ENCODE measurements at places on chromosomes 11 and 22. TPM values are rescaled to one million over a fixed set of nuclear protein-coding genes. Genes with fewer than 3 reads are reported as not detected.

- H3K27me3 ChIP-seq = no peaks in the 10 kb centered on the region
- DNase-seq = no peak
- no peak overlapping the region for H3K27ac ChIP-seq
- no peaks in the 10 kb centered on the region for H3K36me3 ChIP-seq
Measured at GRCh38 chr22:35572556-35572955, 31.9 kb downstream of the RASD2 start.

- no peak overlapping the region for H3K4me3 ChIP-seq
- DNase-seq = no peak
- H3K36me3 ChIP-seq = no peaks in the 10 kb centered on the region
- no peaks in the 10 kb centered on the region for H3K27me3 ChIP-seq
Measured at GRCh38 chr11:76176463-76176862, 29.8 kb downstream of the WNT11 start.

DNA sequence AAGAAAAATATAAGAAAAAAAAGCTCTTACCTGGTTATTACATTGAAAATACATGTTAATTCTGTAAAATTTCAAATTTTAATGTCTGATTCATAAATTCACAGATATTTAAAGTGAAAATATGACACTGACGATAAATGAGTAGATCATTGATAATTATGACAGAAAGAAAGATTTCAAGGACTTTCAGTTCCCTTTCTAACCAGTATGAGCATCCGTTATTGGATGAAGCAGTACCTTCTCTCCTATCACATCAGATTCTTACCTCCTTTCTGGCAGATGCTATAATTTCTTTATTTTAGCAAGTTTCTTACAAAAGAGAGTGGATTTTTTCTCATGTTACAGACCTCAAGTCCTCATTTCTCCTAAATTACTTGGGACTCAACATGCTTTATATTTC lies 847.3 kb downstream of the JRKL start:
- H3K27ac ChIP-seq = no peak overlapping the region
- H3K27me3 ChIP-seq = no peaks in the 10 kb centered on the region
- no peaks in the 10 kb centered on the region for H3K4me1 ChIP-seq
- no peak for DNase-seq
- no peak overlapping the region for H3K4me3 ChIP-seq

DNA sequence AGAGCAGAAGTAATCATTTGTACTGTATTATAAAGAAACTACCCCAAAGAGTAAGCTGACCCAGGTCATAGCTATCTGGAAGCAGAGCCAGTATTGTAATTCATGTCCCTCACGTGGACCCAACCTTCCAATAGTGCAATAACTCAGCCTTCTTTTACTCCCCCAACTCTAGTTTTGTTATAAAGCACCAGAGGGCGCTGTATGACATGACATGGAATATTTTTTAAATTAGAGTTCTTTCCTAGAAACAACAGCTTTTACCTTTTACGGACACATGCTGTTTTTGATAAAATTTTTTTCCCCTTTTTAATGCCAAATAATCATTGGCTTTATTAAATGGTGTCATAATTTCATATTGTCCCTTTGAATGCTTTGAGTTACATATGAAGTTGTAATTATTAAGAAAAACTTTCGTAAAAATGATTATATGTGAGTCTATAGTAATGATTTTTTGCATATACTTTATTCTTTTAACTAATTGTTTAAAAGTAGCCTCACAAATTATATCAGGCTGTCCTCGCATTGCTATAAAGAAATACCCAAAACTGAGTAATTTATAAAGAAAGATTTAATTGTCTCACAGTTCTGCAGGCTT lies 76.9 kb downstream of the DKK3 start:
- no peak overlapping the region for H3K4me3 ChIP-seq
- no peaks in the 10 kb centered on the region for H3K27me3 ChIP-seq
- no peak overlapping the region for H3K27ac ChIP-seq
- no peaks in the 10 kb centered on the region for H3K36me3 ChIP-seq
- H3K4me1 ChIP-seq = no peaks in the 10 kb centered on the region
- DNase-seq = peak; percentile 49

GRCh38 chr11:60970890-60971289 lies 590 bp upstream of the CD6 start:
- H3K4me3 ChIP-seq = no peak overlapping the region
- DNase-seq = no peak
- H3K4me1 ChIP-seq = no peaks in the 10 kb centered on the region
- H3K36me3 ChIP-seq = no peaks in the 10 kb centered on the region

DNA sequence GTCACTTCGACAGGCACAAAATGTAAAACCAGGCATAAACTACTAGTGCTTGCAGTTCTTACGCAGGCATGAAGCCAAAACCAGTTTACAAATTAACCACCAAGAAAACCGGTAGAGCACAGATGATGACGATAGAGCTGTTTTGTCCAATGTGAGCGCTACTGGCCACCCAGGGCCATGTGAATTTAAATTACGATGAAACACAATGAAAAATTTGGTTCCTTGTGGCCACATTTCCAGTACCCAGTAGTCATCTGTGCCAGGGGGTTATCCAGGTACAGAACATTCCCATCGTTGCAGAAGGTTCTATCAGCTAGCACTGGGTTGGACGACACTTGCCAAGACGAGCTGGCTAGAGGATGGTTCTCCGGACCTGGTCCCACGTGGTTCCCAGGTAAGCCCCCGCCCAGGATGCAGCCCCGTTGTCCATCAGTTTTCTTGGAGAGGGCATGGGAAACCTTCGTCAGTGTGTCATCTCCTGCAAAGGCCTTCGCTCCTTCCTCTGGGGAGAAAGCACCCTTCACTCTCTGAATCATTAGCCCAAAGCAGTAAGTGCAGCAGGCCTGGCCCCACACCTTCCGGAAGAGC lies 1.1 kb upstream of the CD81 start:
- peak overlapping the region; percentile 51 for H3K4me3 ChIP-seq
- H3K36me3 ChIP-seq = no peaks in the 10 kb centered on the region
- H3K27ac ChIP-seq = peak overlapping the region; percentile 58
- peak; percentile 77 for DNase-seq

BAIAP2L2 gene
- total RNA-seq = 0.79 TPM

DNA sequence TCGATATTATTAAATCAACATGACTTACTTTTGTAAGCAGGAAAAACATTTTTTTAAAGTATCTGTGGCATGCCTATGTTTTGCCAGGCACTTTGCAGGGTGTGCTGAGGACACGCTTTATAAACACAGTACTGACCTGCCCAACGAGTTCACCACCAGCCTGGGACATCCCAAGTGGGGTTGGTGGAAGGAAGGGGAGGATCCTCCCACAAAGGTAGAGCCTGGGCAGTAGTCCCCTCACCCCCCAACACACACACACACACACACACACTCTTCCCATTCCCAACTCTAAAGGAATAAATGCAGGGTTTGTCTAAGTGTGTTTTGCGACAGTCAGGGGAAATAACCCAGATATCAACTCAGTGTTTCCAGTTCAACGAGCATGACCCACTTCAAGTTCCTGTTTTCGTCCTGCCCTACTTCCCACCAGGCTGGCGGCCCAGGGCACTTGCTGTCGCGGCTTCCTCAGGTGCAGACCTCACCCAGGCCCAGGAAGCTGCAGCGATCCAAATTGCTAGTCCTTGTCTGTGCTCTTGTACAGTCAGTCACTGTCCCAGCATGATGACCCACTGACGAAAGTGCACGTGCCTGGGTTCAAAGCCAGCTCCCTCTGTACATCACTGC lies 3.1 kb downstream of the CERK start:
- no peak for DNase-seq
- no peak overlapping the region for H3K4me3 ChIP-seq
- H3K27me3 ChIP-seq = no peaks in the 10 kb centered on the region
- peak overlapping the region; percentile 90 for H3K27ac ChIP-seq

DKK3 gene
- 5.1 TPM for total RNA-seq

OR5AN1 gene
- not detected for total RNA-seq

DNA sequence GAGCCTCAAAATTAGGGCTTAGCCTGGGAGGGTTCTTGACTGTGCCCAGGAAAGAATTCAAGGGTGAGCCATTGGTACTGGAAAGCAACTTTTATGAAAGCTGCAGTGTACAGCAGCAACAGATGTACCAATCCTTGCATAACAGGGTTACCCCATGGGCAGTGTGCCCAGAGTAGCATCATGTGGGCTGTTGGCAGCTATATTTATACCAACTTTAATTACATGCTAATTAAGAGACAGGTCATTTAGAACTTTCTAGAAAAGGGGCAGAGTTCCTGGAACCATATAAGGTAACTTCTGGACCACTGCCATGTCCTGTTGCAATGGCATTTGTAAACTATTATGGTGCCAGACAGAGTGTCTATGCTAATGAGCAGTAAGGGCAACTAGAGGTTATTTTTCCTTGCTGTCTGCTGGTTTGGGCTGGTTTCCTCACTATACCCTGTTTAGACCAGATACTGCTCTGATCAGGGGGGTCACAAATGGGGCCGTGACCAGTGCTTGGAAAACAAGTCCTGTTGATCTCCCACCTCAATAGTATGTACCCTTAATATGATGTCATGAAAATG lies 1120.5 kb upstream of the RAG2 start:
- H3K36me3 ChIP-seq = no peaks in the 10 kb centered on the region
- no peak overlapping the region for H3K27ac ChIP-seq
- no peak overlapping the region for H3K4me3 ChIP-seq
- H3K27me3 ChIP-seq = no peaks in the 10 kb centered on the region

REXO2 gene
- total RNA-seq = 29.7 TPM

HTR3A gene
- total RNA-seq = 0.25 TPM

- no peaks in the 10 kb centered on the region for H3K4me1 ChIP-seq
- peak overlapping the region; percentile 24 for H3K4me3 ChIP-seq
- no peak overlapping the region for H3K27ac ChIP-seq
- no peaks in the 10 kb centered on the region for H3K27me3 ChIP-seq
- H3K36me3 ChIP-seq = no peaks in the 10 kb centered on the region
- DNase-seq = no peak
Measured at GRCh38 chr11:63567044-63567840, 4.1 kb upstream of the PLAAT2 start.

KCNK4 gene
- total RNA-seq = not detected

RIC3 gene
- 7.3 TPM for total RNA-seq

YIF1A gene
- total RNA-seq = 170 TPM

DNA sequence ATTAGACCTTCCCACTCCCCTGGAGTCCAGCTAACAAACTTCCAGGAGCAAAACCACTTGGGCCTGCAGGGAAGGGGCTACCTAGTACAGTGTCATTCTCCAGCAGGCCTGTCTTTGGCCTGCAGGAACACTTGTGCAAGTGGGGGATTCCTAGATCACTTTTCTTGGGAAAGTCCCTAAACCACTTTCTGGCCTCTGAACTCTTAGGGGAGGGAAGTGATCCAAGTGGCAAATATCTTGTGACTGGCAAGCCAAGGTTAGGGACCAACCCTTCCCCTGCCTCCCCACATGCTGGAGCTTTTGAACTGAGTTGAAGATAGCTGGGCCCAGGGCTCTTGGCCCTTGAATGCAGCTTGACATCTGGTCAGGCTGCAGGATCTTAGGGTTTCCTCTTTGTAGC lies 17.2 kb downstream of the PPFIBP2 start:
- no peak for DNase-seq
- no peak overlapping the region for H3K4me3 ChIP-seq
- no peaks in the 10 kb centered on the region for H3K27me3 ChIP-seq

DNA sequence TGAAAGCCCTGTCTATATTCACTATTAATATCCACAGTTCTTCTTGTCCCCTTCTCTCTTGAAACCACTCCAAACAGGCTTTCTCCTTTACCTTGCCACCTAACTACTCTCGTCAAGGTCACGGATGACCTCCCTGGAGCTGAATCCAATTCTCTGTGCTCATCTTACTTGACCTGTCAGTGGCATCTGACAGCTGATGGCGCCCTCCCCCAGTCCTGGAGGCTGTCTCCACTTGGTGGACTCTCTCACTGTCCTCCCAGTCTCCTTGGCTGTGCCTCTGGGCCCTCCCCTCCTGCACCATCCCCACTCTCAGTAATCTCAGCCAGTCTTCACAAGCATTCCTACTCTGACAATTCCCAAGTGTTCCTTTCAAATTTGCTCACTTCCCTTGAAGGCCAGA lies 8.7 kb downstream of the TNKS1BP1 start:
- H3K36me3 ChIP-seq = peaks cover 11% of the 10 kb centered on the region
- no peak for DNase-seq
- H3K27me3 ChIP-seq = no peaks in the 10 kb centered on the region
- peak overlapping the region; percentile 51 for H3K27ac ChIP-seq
